Cardiac muscle cell (in vitro differentiated cells and primary cell): ENCODE measurements at places on chromosomes 11 and 22. TPM values are rescaled to one million over a fixed set of nuclear protein-coding genes. Genes with fewer than 3 reads are reported as not detected.

Gene PARVA
- 24.2 and 26.4 TPM in 2 replicates for polyA plus RNA-seq

Gene CRYBA4
- 0.34 TPM in 1 of 2 replicates, not detected in the other for polyA plus RNA-seq

Gene AGBL2
- 1.7 TPM in 1 of 2 replicates, not detected in the other for polyA plus RNA-seq

Gene SLC22A6
- not detected in 2 replicates for polyA plus RNA-seq

Gene NUP50
- polyA plus RNA-seq = 21.1 and 25.6 TPM in 2 replicates

Gene SHISA8
- polyA plus RNA-seq = 0.16 TPM in 1 of 2 replicates, not detected in the other

Gene MAJIN
- 0.06 TPM in 1 of 2 replicates, not detected in the other for polyA plus RNA-seq

Gene ST3GAL4
- polyA plus RNA-seq = 19.1 and 28.6 TPM in 2 replicates

Gene OR10D3
- polyA plus RNA-seq = not detected in 2 replicates

Gene ACTN3
- 111 and 322 TPM in 2 replicates for polyA plus RNA-seq

Gene GRK3
- polyA plus RNA-seq = 5.7 and 7.3 TPM in 2 replicates

Gene CYP2D6
- polyA plus RNA-seq = 2.3 and 2.6 TPM in 2 replicates

Gene OR2AG2
- polyA plus RNA-seq = 0.16 and 0.28 TPM in 2 replicates

Gene HEPN1
- not detected in 2 replicates for polyA plus RNA-seq
